ENCODE measurements at places on chromosomes 12 and 14.

GRCh38 chr12:49636979-49637755 lies 13.8 kb downstream of the PRPF40B start:
- no peak for DNase-seq

DNA sequence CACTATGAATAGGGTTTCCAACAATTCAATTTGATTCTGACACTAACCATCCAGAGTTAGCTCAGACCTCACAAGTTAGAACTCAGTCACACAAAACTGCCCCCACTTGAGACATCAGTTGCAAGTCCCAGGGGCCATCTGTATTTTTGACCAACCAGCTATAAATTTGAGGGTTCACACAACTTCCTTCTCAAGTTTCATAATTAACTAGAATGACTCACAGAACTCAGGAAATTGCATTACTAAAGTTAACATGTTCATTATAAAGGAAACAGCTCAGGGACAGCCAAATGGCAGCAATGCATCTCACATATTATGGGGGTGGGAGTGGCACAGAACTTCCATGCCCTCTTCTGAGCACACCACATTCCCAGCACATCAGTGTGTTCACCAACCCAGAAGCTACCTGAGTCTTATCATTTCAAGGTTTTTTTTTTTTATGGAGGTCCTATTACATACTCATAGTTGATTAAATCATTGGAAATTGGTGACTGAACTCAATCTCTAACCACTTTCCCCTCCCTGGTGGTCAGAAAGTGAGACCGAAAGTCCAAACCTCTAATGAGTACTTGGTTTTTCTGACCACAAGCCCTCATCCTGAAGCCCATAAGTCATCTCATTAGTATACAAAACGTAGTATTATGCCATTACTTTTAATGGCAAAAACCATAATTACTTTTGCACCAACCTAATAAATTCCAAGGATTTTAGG lies 1721.5 kb upstream of the SEL1L start:
- no peak for DNase-seq

- no peak for DNase-seq
Observed at GRCh38 chr12:120748242-120748641, 22.6 kb downstream of the ACADS start.

DNA sequence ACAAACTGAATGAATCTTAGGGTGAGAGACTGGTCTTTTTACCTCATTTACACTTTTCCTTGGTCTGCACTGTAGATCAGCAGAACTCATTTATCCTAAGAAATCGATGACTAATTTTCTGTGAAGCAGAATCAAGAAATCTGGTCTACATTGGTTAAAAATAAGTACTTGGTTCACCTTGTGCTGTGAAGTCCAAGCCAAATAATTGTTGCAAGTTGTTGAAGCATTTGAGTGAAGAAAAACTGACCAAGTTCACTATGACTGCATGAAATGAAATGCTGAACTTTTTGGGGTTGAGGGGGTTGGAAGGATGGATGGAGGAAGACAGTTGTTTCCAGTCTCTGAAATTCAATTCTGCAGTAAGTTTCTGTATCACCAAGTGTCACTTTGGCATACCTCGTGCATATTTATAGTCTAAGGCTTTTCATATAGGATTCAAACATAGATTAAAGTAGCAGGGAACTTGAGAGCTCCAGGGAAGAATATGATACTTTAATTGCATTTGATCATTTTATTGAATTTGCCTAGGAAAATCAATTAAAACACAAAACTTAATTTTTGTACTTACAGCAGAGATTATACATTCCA lies 75.0 kb downstream of the FAR2 start:
- DNase-seq = no peak

DNA sequence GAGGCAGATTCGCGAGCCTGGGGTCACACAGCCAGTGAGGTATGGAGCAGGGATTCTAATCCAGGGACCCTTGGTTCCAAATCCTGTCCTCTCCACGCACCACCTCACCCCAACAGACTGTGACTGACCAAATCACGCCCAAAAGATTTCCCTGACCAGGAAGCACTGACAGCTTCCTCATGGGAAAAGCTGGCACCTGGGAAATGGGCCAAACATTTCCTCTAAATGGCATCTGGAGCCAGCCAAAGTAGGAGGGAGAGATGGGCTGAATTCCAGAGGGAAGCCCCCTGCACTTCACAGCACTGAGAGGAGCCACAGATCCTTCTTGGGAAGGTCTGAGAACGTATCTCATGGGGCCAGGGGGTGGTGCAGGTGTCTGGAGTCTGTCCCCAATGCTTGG lies 28.8 kb downstream of the CCDC92 start:
- no peak for DNase-seq

DNA sequence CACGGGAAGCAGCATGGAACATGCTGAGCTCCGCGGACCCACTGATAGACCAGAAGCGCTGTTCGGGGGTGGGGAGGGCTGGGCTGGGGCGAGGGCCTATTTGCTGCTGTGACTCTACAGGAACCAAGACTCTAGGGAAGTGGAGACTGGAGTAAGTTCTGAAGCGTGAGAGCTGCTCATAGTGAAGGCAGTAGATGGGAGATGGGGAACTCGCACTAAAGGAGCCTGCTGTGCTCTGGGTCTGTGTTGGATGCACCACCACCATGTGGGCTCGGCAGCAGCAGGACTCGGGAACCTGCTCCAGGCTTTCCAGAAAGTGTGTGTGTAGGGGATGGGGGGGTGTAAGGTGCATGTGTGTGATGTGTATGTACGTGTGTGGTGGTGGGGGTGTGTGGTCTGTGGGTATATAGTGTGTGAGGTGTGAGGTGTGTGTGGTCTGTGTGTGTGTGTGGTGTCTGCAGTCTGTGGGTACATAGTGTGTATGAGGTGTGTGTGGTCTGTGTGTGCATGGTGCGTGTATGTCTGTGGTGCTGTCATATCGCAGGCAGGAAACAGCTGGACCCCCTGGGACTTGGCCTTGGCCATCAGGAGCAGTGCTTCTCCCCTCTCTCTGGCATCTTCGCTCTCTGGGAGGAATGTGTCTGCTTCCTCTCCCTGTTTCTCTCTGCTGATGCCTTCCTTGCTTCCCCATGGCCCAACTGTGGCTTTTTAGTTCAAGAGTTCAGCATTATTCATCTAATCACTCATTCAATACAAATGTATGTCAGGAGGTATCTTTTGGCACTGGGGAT lies 378.9 kb downstream of the FUT8 start:
- DNase-seq = no peak

GRCh38 chr12:124410354-124411175 lies 115.7 kb downstream of the RFLNA start:
- no peak for DNase-seq

DNA sequence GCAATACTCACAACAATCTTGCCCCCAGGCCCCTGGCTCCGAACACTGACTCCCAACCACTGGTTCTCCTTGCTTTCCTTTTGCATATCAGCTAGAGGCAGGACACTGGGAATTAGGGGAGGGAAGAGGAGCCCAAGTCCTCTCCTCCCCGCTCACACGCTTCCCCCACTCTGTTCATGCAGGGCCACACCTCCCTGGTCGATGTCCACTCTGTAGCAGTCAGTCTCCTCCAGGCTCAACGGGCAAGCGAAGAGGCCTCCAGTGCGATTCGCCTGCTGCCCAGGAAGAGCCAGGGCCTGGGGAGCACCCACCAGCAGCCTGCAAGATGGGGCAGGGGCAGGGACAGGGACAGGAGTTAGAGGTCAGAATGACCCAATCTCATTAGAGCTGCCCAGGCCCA lies 4.8 kb downstream of the ITGA7 start:
- no peak for DNase-seq

GRCh38 chr12:75783093-75783877 lies 248.3 kb downstream of the PHLDA1 start:
- DNase-seq = no peak

DNA sequence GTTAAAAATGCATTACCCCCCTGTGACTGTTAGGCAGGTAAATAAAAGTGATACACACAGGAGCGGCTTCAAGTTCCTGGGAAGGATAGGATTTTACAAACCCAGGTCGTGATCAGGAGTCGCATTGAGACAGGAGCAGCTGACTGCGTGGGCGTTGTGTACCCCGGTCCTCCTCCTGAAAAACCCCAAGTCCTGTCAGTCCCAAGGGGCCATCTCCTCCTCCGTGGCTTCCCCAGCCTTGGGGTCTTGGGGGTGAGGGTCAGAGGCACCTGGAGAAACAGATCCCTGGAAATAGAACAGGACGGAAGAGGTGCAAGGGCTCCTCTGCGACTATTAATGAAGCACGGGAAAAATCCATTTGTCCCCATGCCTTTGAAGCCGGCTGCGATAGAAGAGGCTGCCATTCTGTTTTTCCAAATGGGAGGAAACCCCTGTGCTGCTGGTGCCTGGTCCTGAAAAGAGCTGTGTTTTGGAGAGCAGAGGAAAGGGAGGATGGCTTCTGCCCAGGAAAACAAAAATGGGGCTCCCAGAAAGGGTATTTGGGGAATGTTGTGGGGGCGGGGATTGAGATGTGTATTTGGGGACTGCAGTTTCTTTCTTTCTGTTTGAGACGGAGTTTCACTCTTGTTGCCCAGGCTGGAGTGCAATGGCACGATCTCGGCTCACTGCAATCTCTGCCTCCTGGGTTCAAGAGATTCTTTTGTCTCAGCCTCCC lies 143.1 kb downstream of the ZNF664 start:
- DNase-seq = no peak

DNA sequence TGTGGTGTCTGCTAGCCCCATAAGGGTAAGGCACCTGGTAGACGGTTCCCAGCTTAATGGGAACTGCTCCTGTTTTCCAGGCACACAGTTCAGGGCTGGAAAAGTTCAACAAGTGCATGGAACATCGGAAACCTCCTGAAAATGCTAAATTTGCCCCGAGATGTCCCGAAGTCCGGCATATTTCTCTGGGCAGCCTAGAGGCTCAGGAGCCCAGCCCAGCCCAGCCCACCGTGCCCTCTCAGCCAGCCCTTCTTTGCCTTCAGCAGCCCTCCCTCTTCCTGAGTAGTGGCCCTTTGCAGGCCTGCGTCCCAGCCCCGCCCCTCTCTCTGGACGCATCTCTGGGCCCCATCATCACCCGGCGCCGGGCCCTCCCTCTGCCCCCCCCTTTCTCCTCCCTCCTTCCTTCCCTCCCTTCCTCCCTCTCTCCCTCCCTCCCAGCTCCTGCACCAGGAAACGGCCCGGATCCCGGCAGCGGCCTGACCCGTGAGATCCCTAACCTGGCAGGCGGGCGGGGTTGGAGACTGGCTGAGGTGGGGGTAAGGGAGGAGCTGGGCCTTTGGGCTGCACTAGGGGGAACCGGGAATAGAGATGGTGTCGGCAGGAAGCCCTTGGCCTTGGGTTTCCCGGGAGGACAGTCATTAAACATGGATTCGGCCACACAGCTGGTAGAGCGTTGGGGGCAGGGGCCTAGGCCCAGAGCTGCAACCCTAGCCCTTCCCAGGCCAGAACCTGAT lies at the start of gene BCL2L2:
Gene BCL2L2, plus strand, starts transcription at position 422 of the 734 bp plus-strand sequence. CDS start 935 bp downstream, outside the sequence.
- DNase-seq = peak; percentile 70

GRCh38 chr12:96578526-96579125 lies 89.2 kb downstream of the CFAP54 start:
- DNase-seq = no peak

DNA sequence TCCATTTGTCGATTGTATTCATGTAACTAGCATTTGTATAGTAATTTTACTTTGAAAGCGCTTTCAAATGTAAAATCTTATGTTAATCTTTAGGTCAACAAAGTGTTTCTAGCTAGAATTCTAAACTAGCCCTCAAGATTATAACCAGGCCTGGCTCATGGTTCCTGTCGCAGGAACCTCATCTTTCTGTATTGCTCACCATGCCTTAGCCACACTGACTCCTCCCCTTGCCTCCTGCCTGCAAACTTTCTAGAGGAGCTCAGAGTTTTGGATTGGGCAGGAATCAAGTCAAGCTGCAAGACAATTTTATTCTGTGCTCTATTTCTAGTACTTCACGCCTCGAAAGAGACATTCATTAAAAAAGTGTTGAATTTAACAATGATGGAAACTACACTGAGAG lies 99.8 kb downstream of the TGFB3 start:
- DNase-seq = no peak

- DNase-seq = no peak
Observed at GRCh38 chr14:57847096-57847495, 18.8 kb downstream of the SLC35F4 start.

GRCh38 chr12:109727039-109727723 lies 13.6 kb downstream of the FAM222A start:
- DNase-seq = no peak

DNA sequence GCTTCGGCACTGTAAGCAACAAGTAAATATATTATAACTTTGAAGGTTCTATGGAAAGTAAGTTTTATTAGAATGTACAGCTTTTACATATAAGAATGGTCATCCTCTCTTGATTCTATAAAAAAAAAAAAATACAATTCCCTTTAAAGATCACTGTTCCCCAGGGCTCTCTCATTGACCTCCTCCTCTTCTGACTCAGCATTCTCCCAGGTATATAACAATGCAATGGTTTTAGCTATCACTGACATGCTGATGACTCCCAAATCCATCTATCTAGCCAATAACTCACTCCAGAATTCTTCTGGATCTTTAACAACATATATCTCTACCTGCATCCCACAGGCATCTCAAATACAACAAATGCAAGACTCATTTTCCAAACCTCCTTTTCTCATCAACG lies 62.7 kb downstream of the EEA1 start:
- no peak for DNase-seq

DNA sequence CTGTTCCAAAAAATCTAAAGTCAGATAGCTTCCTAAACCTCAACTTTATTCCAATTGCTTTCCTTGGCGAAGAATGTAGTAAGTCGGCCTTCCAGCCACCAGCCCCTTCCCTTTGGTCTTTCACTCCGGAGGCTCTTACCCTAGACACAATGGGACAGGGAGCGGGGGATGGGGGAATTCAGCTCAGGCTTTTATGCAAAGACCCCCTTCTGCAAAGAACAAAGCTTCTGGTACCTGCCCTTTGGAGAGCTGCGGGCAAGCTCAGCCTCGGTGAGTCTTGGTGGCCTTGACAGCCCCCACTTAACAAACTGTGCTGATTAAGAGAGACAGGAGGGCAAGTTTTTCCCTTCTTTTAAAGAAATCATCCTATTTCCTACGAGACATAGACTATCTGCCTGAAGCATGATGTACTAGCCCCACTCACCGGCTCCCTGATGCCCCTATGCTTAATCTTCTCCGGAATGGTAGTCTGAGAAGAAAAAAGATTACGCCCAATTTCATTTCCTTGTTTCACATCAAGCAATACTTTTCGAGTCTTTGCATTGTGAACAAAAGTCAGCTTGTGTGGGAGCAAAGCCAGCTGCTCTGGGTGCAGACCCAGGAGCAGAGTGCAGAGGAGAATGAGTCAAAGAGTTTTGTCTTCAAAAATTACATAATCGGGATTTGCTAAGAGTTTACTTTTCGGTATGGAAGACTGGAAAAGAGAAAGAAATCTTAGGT lies 1.5 kb upstream of the NANOG start:
- DNase-seq = peak; percentile 61

- no peak for DNase-seq
Observed at GRCh38 chr12:86772696-86773095, 516.5 kb upstream of the MGAT4C start.

GRCh38 chr12:22481547-22482104 lies 62.7 kb downstream of the C2CD5 start:
- no peak for DNase-seq

Measured in H1 (cell line).